ENCODE measurements at places on chromosomes 16 and 17.

GRCh38 chr17:81665205-81666091, 957 bp downstream of the OXLD1 start:
- no peak for DNase-seq

GRCh38 chr17:81688616-81689015, 4.8 kb downstream of the HGS start:
- DNase-seq = no peak

DNA sequence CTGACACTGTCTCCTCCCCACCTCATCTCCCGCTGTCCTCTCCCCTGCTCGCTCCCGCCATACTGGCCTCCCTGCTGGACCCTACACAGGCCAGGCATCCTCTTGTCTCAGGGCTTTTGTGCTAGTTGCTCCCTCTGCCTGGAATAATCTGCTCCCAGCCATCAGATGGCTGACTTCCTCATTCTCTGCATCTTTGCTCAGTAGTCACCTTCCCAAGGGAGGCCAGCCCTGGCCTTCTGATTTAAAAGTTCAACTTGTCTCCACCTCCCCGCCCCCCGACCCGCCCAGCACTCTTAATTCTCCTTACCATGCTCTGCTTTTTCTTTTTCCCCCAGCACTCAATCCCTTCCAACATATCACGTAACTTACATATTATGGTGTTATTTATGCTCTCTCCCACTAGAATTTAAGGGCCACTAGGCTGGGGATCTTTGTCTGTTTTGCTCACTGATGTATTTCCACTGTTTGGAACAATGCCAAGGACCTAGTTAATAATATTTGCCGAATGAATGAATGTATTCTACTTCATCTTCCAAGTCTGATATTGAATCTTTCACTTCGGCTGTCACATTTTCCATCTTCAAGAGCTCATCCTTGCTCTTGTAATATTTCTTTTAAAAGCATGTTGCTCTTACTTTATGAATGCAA, 178.3 kb downstream of the CDK5R1 start:
- no peak for DNase-seq

- no peak for DNase-seq
Measured at GRCh38 chr17:47286198-47286914, 32.7 kb downstream of the ITGB3 start.

- DNase-seq = no peak
Measured at GRCh38 chr16:19923396-19923795, 38.7 kb upstream of the GPRC5B start.

All from stimulated activated CD8-positive, alpha-beta memory T cell treated with anti-CD3 and anti-CD28 coated beads, Interleukin-4, amount 100 ng/mL, for 1 hour (primary cell).